ENCODE measurements at places on chromosomes 2 and 18.
A peak's percentile ranks its signal among the peaks of the same experiment; 100 is the strongest.

GRCh38 chr2:84247532-84247931 lies 211.5 kb downstream of the SUCLG1 start:
- no peak for DNase-seq

DNA sequence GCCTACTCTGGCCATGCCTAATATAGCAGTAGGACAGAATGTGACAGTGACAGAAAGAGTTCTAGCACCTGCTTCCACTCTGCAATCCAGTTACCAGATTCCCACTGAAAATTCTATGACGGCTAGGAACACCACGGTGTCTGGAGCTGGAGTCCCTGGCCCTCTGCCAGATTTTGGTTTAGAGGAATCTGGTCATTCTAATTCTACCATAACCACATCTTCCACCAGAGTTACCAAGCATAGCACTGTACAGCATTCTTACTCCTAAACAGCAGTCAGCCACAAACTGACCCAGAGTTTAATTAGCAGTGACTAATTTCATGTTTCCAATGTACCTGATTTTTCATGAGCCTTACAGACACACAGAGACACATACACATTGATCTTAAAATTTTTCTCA lies 45.2 kb upstream of the TTR start:
- no peak for DNase-seq

DNA sequence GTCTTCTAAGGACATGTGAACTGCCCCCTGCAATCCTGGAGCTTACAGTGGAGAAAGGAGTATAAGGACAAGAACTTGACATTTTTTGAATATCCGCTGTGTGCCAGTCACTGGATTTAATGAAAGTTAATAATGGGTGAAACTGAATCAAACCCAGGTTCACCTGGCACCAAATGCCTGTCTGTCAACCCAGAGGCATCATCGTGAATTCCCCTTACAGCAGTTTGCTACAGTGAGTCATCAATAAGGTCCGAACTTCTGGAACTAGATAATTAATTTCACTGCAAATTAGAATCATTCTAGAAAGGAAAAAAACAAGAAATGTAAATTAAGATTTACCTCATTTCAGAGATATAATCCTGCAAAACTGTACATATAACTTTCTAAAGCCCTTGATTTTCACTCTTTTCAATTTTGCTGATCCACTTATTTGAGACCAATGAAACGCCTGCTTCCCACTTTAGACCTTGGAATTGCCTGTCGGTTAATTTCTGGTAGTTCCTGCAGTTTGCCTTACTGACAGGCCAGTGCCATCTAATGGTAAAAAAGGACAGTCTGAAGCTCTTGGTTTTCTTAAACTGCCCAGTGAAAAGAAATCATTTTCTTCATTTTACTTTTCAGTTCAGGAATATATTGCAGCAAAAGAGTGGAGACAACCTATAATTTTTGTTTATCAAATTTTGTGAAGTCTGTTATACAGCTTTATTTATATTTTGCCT lies 8.2 kb downstream of the DSG2 start:
- DNase-seq, result no peak

GRCh38 chr2:20378891-20379519 lies 28.4 kb upstream of the PUM2 start:
- peak; percentile 73 for DNase-seq

GRCh38 chr2:143015656-143016055 lies 113.6 kb upstream of the ARHGAP15 start:
- DNase-seq, result no peak

DNA sequence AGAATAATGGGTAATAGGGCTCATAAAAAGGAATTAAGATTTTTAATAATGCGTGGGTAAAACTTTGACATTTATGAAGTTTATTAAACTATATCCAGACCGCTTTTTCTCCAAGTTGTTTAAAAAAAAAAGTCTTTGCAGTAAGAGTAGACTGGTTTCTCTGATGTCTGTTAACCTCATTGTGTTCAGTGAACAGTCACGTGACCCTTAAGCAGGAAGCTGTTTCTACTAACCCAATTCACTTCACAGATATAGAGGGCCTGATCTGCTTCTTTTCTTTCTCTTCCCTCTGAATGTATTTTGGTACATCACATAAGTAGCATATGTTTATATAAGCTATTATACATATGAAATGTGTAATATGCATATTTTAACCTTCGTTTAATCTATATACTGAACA lies 1011.3 kb upstream of the CELF4 start:
- no peak for DNase-seq

DNA sequence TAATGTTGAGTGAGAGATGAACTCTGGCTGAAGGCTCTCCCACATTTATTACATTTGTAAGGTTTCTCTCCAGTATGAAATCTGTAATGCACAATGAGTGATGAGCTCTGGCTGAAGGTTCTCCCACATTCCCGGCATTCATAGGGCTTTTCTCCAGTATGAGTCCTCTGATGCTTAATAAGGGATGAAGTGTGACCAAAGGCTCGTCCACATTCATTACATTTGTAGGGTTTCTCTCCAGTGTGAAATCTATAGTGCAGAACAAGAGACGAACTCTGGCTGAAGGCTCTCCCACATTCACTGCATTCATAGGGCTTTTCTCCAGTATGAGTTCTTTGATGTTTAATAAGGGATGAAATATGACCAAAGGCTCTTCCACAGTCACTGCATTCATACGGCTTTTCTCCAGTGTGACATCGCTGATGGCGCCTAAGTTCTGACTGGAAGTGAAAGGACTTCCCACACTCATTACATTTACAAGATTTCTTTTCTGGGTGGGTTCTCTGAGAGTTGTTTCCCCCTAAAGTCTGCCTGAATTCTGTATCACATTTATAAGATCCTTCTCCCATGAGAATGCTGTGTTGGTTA lies 10.2 kb downstream of the ZNF514 start:
- no peak for DNase-seq

DNA sequence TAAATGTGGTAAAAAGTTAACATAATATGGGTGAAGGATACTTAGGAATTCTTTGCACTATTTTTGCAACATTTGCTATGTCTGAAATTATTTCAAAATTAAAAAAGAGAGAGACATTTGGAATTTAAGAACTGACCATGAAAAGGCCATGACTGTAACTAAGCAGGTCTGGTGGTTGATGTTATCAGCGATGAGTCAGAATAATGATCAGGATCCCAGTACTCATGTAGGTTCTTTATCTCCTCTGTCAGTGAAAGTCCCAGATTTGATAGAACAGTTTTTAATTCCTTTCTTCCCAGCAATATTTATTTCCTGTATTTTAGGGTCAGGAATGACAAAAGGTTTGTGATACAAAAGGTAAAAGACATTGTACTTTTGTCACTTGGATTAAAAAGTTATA lies 242.4 kb upstream of the ZNF521 start:
- no peak for DNase-seq

DNA sequence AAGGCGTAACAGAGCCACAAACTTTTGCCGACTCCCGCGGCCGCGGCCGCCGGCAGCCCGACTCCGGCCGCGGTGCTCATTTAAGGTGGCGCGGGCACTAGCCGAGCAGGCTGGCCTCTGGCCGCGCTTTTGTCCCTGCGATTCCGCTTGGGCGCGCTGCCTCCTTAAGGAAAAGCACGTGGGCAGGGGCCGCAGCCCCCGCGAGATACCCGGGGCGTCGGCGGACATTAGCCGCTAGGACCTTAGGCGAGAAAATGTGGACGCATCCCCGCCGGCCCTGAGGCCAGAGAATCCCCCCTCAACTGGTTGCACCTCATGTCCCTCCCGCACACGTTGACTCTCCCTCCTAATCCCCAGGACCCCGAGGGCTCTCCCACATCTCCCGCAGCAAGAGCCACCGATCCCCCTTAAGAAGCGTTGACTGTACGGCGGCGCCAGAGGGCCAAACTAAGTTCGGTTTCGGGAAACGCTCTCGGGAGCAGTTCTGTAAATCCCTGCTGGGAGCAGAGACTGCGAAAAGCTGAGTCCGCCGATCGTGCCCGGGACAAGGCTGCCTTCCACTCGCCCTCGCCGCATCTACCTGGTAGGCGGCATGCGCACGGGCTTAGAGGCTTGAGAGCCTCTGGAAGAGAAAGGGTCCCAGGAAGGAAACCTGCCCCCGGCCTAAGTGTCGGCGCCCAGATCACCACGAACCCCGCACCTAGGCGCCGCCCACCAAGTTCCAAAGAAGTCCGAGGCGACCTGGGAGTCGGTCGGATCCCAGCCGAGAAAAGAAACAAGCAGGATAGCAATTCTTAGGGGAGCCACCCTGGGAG lies 1.8 kb upstream of the SATB2 start:
- DNase-seq, result peak; percentile 79

DNA sequence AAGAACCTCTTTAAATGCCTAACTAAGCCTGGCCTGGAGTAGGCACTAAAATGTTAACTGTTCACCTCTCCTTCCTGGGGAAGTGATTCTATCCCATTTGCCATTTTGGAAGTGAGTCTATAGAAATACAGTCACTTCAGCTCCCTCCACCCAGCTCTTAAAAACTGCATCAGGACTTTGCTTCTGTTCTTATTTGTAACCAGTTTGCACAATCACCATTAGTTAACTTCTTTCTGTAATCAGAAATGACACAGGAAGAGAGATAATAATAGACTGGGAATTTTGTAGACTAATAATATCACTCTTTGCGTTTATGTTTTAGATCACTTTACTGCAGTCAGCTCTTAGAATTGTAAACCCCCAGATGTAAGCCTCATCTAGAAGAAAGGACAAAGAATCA lies 16.0 kb upstream of the MARCO start:
- DNase-seq, result no peak

DNA sequence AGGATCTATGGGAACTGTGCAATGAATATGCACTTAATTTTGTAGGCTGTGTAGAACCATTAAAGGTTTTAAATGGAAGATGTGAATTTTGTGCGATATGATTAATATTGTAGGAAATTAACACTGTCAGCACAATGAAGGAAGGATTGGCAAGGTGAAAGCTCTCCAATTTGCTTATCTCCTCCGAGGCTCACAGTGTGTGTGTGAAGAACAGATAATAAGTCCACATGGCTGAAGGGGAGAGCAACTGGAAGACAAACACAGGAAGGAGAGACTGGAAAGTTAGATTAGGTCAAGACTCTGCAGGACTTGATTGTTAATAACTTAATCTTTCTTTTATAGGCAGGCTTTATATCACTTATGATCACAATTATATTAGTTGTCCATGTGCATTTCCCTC lies 269.7 kb upstream of the VRK2 start:
- no peak for DNase-seq

GRCh38 chr2:180694445-180695421 lies 285.7 kb upstream of the UBE2E3 start:
- DNase-seq, result no peak

DNA sequence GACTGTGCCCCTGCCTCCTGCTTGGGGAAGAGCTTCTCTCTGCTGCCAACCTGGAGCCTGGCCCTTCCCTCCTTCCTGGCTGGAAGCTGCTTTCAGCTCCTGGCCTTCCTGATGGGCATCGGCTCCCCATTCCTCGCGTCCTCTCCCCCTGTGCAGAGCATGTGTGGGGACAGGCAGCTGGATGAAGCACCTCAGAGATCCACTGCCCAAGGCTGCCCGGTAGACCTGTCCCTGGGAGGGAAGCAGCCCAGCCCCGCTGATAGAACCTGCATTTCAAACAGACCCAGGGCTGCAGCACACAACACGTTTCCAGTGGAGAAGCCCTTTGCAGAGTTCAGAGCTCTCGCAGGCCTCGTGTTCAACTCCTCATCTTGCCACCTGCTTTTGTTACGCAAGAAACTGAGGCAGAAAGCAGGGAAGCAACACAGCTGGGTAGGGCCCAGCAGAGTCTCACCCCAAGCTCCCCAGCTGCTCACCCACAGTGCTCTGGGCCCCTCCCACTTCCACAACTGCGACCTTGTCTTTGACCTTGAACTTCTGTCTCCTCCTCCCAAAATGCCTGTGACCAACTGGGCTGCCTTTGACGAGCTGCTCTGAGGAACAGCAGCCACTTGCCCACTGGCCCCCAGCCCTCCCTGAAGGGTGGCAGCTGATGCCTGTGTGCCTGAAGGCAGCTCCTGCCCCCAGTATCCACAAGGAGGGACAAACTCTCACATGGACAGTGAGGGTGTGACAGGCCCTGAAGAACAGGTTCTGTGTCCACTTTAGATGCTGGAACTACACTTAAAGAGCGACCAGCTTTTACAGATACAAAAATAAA lies 65.5 kb downstream of the PARD6G start:
- no peak for DNase-seq

GRCh38 chr2:199019898-199020507 lies 437.7 kb downstream of the SATB2 start:
- no peak for DNase-seq

DNA sequence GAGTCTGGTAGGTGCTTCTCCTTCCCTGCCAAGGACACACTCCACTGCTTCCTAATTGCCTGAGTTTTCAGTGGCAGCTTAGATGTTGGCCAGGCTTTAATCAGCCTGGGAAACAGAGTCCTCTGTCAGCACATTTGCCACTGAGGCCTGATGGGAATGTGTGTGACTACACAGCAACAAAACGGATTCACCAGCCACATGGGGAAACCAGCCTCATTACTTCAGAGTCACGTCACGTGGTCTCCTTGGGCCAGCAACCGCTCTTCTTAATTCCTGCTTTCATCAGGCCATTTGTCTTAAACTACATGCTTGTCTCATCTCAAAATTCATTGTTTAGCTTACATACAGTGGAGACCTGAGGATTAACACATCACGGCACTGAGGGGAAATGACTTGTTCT lies 93.9 kb upstream of the LTBP1 start:
- DNase-seq, result no peak

DNA sequence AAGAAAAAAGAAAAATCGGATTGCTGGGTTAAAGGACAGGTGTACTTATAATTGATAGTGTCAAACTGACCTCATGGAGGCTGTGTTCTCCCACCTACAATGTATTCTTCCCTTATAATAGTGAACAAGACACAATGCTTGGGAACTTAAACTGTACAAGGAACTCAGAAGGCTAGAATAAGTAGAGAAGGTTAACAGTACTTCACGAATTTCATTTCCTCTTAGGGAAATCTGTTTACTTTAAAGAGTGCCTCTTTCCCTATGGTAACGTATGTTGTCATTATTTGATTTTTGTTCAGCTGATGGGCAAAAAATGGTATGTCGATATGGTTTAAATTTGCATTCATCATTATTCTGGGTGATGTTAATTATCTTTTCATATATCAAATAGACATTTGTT lies 9.2 kb upstream of the HK2 start:
- DNase-seq, result no peak

DNA sequence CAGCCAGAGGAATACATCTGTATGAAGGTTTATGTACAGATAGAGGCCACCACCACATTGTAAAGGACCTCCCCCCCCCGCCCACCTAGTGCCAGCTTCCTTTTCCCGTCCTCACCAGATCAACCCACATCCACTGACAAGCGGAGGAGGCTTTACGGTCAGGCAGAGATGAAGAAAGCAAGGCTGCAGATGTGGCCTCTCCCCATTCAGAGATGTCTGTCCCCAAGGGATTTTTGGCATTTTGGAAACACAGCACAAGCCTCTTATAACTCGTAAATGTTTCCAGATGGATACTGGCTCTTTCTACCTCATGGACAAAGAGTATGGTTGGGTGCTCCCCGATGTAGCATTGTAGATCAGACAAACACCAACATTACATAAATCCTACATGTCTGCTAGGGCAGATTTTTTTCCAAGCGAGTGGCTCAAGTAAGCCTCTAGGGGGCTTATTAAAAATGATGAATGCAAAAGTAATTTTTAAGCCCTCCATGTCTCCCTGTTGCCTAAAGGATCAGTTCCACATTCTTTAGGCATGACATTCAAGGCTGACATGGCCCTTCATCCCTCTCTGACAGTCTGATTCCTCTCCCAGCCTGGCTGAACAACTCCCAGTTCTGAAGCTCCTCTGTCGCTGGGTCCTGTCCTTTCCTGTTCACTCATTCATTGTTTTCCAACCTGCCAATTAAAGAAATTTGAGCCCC lies 11.7 kb downstream of the VIT start:
- no peak for DNase-seq
